ENCODE measurements at places on chromosomes 2 and 18.
A peak's percentile ranks its signal among the peaks of the same experiment; 100 is the strongest.

DNA sequence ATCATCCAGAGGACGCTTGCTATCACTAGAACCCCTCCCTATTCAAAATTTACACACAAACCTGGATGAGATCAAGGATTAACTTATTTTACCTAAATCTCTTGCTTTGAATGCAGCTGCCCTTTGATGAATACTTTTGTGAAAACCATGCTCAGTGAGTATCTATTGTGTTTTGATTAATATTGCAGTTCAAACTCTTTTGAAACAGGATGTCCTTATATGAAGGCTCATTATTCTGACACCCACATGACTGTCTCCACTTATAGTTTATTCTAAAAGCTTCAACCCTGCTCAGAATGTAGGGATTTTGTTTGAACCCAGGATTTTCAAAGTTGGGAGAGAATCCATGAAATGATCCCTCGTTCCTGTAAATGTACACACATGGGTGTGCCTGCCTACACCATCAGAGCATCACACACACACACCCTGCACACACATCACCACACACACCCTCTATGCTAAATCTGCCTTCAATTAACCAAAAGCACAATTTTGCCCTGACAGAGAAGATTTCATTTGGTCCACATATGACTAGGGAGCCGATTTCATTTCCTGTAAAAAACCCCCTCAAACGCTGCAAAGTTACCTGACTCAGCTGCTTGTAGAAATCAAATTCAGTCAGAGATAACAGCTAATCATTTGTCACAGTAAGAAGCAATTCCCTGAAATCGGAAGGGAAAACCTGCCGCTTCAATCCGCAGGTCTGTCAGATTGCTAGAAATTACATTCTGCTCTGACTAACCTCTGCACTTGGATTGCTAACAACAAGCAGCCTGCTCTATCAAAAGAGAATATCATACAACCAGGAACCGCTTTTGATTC is 65.2 kb downstream of the ZEB2 start:
- DNase-seq, result no peak

DNA sequence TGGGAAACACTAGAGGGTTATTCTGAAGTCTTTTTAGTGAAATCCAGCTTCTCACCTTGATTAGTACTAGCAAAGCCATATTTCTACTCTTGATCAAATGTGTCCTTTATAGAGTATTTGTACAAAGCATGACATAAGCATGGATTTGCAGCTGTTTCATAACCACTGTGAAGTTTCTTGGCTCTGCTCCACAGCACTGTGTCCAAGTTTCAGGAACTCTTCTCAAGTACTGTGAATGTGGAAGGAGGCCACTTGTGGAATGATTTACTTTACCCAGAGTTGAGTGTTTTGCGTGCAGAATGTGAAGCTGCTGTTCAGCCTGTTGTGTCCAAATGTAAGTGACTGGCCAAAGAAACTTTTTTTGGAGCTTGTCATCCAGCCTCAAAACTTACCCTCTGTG is 16.2 kb upstream of the MAPRE2 start:
- DNase-seq, result no peak

- DNase-seq, result no peak
Observed at GRCh38 chr18:77035380-77036187, 97.0 kb downstream of the MBP start.

- DNase-seq, result no peak
Observed at GRCh38 chr2:232484628-232485347, 2.8 kb downstream of the ECEL1 start.

- DNase-seq, result no peak
Observed at GRCh38 chr18:22838221-22838620, 94.9 kb upstream of the RBBP8 start.

DNA sequence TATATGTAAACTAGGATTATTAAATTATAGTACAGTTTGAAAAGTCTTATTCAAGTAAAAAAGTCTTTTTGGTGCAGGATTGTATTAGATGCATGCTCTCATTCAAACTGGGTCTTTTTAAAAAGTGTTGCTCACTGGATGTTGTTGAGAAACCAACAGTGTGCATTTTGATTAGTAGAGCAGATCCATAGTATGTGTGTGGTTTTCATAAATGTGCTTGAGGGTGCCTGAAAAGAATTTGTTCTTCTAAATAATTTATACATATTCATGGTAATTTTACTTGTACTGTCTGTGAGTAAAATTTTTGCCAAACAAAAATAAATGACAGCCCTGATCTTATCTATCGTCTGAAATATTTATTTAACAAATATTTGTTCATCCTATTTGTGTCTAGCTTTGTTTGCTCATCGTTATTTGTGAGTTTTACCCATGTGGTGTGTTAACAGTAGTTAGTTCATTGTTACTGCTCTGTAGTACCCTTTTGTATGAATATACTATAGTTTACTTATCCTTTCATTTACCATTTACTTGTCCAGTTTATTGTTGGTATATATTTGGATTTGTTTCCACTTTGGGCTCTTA is 50.4 kb downstream of the PTPN4 start:
- DNase-seq, result no peak

- no peak for DNase-seq
Observed at GRCh38 chr2:42371611-42372473, 10.8 kb upstream of the COX7A2L start.

- DNase-seq, result no peak
Observed at GRCh38 chr18:72342933-72343332, 201.2 kb downstream of the CBLN2 start.

- DNase-seq, result no peak
Observed at GRCh38 chr2:74925361-74925786, 33.1 kb upstream of the POLE4 start.

GRCh38 chr2:128513961-128514283 is 195.3 kb upstream of the HS6ST1 start:
- no peak for DNase-seq

- DNase-seq, result peak; percentile 15
Observed at GRCh38 chr2:105235388-105236059, 6.0 kb upstream of the GPR45 start.

DNA sequence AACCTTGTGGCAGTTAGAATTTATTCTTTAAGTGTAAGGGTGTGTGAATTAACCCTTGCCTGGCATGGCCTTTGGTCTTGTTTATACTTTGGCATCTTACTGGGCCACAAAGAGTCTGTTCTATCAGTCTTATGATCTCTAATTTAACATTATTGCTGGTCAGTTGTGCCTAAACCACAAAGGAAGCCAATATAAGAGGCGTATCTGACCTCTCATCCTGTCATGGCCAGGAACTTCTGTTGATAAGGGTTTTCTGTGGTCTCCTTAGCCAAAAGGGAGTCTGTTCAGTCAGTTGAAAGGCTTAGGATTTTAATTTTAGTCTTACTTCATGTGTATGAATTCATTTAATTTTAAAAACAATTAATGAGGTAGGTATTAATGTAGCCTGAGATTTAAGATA is 127.2 kb downstream of the LRRTM4 start:
- no peak for DNase-seq

DNA sequence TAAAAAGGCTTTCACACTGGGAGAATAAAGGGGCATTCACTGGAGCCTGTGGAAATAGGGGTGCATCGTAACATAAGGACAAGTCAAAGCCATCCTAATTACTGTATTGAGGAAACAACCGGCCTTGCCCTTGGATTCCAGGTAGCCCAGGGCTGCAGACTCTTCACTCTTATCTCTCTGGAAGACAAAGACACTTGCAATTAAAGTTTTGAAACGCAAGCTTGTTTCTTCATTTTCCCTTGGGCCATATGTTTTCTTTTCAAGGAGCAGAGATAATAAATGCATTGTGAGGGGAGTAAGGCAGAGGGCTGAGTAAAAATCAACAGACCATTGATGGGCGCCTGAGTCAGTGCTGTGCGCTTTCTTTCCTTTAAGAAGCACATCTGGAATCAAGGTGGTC is 11.5 kb downstream of the TNFRSF11A start:
- no peak for DNase-seq

DNA sequence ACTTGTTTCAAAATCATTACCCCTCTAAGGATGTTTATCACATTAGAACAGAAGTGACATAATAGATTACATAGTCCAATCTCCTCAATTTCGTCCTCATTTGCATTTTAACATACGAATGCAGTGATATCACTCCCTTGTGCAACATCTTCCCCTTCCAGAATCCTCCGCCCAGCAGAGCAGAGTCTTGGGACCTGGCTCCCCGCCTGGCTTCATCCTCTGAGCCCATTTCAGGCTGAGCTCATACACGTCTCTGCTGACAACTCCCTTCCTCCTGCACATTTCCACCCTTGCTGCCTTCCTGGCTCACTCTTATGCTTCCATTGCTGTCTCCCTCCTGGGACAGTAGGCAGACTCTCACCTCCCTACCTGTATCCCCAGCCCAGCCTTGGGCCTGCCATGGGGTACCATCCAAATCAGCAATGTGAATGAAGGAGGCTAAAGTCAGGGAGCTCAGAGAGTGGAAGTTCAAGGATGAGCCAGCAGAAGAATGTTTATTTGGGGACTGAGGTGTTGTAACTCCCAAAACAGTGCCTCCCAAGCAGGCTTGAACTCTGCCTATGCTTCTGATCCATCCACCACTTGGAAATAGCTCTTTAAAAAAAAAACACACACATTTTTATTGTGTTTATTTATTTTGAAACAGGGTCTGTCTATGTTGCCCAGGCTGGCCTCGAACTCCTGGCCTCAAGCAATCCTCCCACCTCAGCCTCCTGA is 165.2 kb downstream of the TMEM200C start:
- DNase-seq, result no peak

- DNase-seq, result no peak
Observed at GRCh38 chr18:56238576-56238975, 399.8 kb downstream of the TXNL1 start.

DNA sequence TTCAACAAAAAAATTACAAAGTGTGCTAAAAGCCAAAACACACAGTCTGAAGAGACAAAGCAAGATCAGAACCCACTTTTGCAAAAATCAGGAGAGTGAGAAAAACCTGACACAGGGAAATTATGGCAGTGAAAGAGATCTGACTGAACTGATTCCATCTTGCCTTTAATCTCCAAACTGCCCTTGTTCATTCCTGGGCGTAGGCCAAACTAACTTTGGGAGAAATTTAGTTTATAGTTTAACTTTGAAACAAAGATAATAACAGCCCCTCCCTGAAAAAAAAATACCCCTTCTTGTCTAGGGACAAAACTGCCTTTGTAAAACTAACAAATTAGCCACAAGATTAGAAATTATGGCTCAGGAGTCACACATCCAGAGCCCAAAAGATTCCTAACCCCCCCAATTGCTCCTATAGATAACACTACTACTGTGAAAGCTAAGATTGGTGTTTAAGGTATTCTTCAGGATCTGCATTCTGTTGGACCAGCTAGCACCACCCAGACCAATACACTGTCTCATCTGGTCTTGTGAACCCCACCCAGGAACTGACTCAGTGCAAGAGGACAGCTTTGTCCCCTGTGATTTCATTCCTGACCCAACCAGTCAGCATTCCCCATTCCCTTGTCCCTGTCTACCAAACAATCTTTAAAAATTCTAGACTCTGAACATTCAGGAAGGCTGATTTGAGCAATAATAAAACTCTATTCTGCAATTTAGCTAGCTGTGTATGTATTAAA is 226.1 kb upstream of the SH3BP4 start:
- no peak for DNase-seq

DNA sequence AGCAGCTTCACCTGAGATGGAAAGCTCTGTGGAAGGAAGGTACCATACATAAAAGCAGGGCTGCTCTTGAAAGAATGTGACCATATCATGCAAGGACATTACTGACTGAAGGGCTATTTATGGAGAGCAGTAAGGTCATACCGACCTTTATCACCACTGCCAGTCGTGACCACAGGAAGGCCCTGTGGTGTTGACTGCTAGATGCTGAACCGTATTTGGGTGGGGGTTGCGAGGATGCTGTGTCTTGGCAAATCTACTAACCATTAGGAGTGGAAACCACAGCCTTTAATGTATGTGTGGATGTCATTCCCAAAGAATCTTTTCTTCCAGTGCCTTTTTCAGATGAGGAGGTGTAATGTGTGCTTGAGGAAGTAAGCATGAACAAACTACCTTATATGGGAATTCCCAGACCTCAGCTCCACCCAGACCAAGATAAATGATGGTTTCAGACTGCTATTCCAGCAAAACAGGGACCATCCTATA is 60.8 kb downstream of the LIMS1 start:
- no peak for DNase-seq

DNA sequence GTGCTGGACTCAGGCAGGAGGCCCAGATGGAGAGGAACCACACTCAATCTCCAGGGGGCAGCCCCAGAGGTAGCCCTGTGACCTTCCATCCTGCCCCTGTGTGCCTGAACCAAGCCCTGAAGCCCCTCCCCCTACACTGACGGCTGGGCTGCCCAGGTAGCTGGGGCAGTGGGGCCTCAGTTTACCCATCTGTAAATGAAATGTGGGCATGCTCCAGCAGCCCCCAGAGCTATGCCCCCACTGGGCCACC is 15.8 kb downstream of the CROCC2 start:
- DNase-seq, result no peak

DNA sequence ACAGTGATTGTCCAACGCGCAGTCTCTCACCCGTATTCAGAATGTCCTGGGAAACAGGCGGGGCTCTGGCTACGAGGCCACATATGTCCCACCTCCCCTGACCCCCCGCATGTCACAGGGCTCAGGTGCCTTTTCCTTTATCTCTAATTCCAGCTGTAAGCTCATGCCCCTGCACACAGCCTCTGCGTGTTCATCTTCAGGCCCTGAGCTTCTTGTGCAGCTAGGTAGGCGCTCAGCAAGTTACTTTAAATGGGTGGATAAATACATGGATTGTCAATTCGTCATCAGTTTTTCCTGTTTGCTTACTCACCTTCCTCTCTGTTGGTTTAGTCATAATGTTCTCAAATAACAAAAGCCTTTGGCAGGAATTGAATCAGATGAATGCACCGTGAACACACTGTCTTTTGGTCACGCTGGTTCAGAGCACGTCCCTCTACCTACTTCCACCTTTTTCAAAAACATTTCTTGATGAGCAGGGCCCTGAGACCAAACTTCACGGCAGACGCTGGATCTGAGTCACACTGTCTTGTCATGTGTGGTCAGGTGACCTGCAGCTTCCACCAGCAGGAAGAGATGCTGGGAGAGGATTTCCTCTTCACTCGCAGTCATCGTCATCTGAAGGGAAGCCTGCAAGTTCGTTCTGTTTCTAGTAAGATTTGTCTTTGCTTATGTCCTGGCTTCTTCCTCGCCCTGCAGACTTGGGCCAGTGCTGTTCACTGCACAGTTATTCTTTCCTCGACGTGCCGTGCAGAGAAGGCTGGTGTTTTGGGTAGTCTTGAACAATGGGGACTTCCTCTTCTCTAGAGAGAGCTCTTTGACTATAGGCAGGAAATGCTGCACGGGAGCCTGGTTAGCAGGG is 138.1 kb downstream of the PTGR3 start:
- peak; percentile 36 for DNase-seq

- DNase-seq, result no peak
Observed at GRCh38 chr2:119659601-119660342, 19.2 kb upstream of the TMEM177 start.

Data from stimulated activated CD8-positive, alpha-beta memory T cell treated with anti-CD3 and anti-CD28 coated beads, Interleukin-15, amount 100 ng/mL, for 4 hours (primary cell).